Heart left ventricle (tissue), 16 donors: ENCODE measurements at places on chromosomes 16 and 17.

- no peaks in the 10 kb centered on the region for H3K4me1 ChIP-seq
- H3K27me3 ChIP-seq, result no peaks in the 10 kb centered on the region
- no peak overlapping the region for H3K4me3 ChIP-seq
- H3K36me3 ChIP-seq, result no peaks in the 10 kb centered on the region
These were observed 30.0 kb downstream of the TEKT5 start for GRCh38 chr16:10664720-10665126.

DNA sequence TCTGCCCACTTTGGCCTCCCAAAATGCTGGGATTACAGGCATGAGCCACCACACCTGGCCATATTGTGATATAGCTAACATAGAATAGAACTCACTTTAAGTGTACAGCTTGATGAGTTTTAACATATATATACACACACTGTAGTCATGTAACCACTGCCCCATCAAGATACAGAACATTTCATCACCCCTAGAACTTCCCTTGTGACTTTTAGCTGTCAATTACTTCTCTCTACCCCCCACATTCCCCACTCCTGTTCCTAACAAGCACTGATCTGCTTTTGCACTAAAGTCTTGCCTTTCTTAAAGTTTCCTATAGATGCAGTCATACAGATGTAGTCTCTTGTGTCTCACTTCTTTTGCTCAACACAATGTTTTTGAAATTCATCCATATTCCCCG, 93.1 kb downstream of the PITPNC1 start:
- H3K27me3 ChIP-seq, result no peaks in the 10 kb centered on the region
- H3K27ac ChIP-seq, result peak overlapping the region; percentile 60
- no peak overlapping the region for H3K4me3 ChIP-seq
- H3K4me1 ChIP-seq, result peaks cover 7% of the 10 kb centered on the region
- DNase-seq, result no peak
- no peaks in the 10 kb centered on the region for H3K36me3 ChIP-seq

- peak; percentile 61 for DNase-seq
- no peaks in the 10 kb centered on the region for H3K27me3 ChIP-seq
- no peak overlapping the region for H3K27ac ChIP-seq
- no peak overlapping the region for H3K4me3 ChIP-seq
These were observed 7.9 kb downstream of the ENGASE start for GRCh38 chr17:79082311-79083190.

GRCh38 chr17:81200695-81201580, 21.8 kb downstream of the CEP131 start:
- no peaks in the 10 kb centered on the region for H3K4me1 ChIP-seq
- peak; percentile 61 for DNase-seq
- H3K36me3 ChIP-seq, result no peaks in the 10 kb centered on the region

DNA sequence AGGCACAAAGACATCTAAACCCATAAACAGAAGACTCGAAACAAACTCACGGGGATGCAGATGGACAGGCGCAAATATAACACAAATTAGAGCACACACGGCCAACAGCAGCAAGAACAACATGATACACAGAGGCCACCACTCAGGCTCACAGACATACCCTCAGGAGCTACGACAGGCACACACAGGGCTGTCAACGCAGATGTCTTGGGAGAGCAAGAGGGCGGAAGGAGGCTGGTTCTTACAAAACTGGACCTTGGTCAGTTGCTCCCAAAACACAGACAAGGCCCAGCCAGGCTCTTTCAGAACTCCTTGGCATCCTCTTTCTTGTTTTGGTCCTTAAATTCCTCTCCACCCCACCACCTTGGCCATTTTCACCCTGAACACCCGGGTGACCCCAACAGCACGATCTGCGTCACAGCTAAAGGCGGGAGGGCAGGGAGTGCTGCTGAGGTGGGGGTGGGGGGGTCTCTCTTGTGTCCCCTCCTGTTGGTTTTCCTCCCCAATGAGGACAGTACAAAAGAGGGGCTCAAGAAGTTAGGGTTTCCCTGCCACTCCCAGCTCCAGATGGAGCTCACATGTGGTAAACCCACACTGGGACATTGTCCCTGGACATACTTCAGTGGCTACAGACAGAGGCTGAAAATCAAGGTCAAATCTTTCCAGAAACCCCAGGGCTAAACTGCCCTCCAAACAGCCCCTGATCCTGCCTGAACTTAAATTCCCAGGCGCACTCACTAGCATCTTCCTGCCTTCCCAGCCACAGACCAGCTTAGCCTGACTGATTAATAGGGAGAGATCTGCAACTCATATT, 221.3 kb downstream of the C16orf78 start:
- peaks cover 10% of the 10 kb centered on the region for H3K4me1 ChIP-seq
- no peaks in the 10 kb centered on the region for H3K27me3 ChIP-seq
- DNase-seq, result no peak

DNA sequence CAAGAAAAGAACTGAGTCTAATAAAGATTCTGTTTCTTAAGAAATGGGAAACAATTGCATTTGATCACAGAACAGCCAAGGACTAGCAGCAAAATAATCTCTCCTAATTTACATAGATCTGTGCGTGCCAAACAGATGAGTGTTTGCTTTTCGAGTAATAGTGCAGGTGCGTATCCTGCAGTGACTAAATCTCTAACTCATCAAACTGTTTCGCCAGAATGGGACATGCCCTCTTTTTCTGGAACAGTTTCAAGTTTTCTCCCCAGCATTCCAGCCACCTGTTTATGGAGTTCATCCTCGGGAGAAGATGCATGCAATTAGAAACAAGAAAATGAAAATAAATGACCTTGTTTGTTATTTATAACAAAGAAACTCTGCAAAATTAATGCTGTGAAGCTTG, 5.7 kb upstream of the TOX3 start:
- DNase-seq, result no peak
- H3K4me1 ChIP-seq, result no peaks in the 10 kb centered on the region
- H3K27me3 ChIP-seq, result no peaks in the 10 kb centered on the region
- no peak overlapping the region for H3K27ac ChIP-seq
- H3K36me3 ChIP-seq, result no peaks in the 10 kb centered on the region
- H3K4me3 ChIP-seq, result no peak overlapping the region

DNA sequence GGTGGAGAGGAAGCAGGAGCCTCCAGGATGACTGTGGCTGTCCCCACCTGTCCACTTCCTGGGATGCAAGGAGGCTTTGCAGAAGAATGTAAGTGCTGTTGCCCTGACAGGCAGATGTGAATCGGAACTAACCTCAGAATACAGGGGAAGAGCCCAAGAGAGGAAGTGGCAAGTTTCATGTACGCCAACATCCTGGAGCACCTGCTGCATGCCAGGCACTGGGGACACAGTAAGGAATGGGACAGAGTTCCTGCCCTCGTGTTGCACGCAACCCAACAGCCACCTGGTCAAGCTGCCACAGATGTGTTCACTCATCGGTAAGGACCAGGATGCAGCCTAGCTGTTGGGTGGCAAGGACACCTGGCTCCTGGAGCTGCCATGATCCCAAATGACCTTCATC, 98.6 kb upstream of the RPL38 start:
- H3K4me1 ChIP-seq, result no peaks in the 10 kb centered on the region
- no peak overlapping the region for H3K4me3 ChIP-seq
- H3K36me3 ChIP-seq, result no peaks in the 10 kb centered on the region

GRCh38 chr16:66247516-66248481, 118.7 kb upstream of the CDH5 start:
- peak overlapping the region; percentile 28 for H3K27ac ChIP-seq
- no peak overlapping the region for H3K4me3 ChIP-seq
- peaks cover 5% of the 10 kb centered on the region for H3K4me1 ChIP-seq
- H3K36me3 ChIP-seq, result no peaks in the 10 kb centered on the region
- no peaks in the 10 kb centered on the region for H3K27me3 ChIP-seq

- H3K27ac ChIP-seq, result no peak overlapping the region
- no peaks in the 10 kb centered on the region for H3K27me3 ChIP-seq
- DNase-seq, result no peak
- H3K36me3 ChIP-seq, result no peaks in the 10 kb centered on the region
- no peaks in the 10 kb centered on the region for H3K4me1 ChIP-seq
These were observed 75.8 kb downstream of the WSCD1 start for GRCh38 chr17:6145946-6146345.

DNA sequence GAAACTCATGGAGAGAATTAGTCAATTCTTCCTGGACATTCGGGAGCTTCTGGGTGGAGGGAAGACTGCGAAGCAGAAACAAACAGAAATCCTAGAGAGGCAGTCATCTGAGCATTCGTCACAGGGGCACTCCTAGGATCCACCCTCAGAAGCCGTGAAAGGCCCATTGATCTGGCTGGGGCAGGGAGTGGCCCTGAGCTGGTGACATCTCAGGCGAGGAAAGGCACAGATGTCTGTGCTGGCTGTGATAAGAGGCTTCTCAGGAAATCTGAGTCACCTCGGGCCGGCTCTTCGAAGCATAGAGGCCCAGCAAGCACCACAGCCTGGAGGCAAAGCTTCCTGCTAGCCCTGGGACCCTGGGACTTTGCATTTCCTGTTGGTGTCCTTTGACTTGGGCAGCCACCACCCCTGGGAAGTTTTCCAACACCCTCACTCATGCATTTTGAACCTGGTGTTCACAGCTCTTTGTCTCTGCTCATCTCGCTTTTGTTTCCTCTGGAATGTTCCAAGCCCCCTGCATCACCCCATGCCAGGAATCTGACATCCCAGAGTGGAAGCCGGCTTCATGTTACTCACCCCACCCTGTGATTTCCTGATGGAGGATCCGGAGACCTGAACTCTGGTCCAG, 23.3 kb upstream of the CDRT4 start:
- no peaks in the 10 kb centered on the region for H3K27me3 ChIP-seq
- H3K4me1 ChIP-seq, result peaks cover 16% of the 10 kb centered on the region
- H3K36me3 ChIP-seq, result no peaks in the 10 kb centered on the region
- DNase-seq, result peak; percentile 50
- peak overlapping the region; percentile 80 for H3K27ac ChIP-seq
- no peak overlapping the region for H3K4me3 ChIP-seq

DNA sequence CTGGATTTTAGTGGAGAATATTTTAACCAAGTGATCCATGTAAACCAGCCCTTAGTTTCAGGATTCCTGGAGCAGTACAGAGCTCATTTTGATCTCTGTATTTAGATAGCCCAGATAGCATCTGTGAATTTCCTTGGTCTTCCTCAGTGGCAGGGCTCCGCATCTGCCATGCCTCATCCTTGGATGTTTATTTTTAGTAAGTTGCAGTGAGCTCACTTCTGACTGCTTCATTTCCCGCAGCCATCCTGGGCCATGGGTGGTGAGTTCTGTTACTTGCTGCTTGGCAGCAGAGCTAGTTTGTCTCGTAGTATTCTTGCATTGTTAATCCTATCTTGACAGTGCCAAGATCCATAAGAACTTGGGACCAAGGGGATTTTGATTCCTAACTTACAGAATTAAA, 33.7 kb downstream of the IST1 start:
- peak overlapping the region; percentile 77 for H3K27ac ChIP-seq
- H3K4me1 ChIP-seq, result peaks cover 63% of the 10 kb centered on the region
- DNase-seq, result peak; percentile 72
- H3K36me3 ChIP-seq, result peaks cover 78% of the 10 kb centered on the region

DNA sequence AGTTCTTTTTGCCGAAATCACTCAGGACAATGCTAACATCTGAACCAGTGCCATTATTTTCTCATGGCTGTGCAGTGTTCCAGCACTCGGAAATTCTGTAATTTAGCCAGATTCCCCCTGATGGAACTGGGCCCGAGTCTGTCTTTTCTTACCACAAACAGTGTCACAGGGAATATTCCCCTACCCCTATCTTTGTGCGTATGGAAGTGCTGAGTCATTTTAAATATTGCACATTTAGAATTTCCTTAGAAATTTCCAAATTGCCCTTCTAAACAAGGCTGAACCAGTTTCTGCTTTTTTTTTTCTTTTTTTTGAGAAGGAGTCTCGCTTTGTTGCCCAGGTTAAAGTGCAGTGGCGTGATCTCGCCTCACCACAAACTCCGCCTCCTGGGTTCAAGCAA, 88.0 kb upstream of the CREBBP start:
- no peak overlapping the region for H3K27ac ChIP-seq
- H3K4me1 ChIP-seq, result peaks cover 19% of the 10 kb centered on the region
- no peak for DNase-seq
- H3K36me3 ChIP-seq, result peaks cover 15% of the 10 kb centered on the region
- no peak overlapping the region for H3K4me3 ChIP-seq

DNA sequence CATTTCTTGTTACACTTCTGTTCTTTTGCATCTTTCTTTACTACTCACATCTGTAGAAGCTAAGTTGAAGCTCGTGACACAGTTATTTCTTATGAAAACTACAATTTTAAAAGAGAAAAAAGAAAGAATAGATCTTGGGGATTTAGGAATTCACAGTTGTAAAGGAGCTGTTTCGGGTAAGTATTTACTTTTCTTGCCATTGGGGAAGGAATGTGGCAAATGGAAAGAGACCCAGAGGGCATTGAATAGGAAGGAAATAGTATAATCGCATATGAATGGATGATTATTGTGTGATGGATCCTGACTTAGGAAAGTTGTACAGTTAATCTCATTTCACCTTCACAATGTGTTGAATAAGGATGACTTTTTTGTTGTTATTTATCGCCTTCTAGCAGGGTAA, 914.1 kb upstream of the CDH8 start:
- H3K4me1 ChIP-seq, result no peaks in the 10 kb centered on the region
- no peak overlapping the region for H3K4me3 ChIP-seq
- H3K27ac ChIP-seq, result no peak overlapping the region
- H3K36me3 ChIP-seq, result no peaks in the 10 kb centered on the region
- no peaks in the 10 kb centered on the region for H3K27me3 ChIP-seq

DNA sequence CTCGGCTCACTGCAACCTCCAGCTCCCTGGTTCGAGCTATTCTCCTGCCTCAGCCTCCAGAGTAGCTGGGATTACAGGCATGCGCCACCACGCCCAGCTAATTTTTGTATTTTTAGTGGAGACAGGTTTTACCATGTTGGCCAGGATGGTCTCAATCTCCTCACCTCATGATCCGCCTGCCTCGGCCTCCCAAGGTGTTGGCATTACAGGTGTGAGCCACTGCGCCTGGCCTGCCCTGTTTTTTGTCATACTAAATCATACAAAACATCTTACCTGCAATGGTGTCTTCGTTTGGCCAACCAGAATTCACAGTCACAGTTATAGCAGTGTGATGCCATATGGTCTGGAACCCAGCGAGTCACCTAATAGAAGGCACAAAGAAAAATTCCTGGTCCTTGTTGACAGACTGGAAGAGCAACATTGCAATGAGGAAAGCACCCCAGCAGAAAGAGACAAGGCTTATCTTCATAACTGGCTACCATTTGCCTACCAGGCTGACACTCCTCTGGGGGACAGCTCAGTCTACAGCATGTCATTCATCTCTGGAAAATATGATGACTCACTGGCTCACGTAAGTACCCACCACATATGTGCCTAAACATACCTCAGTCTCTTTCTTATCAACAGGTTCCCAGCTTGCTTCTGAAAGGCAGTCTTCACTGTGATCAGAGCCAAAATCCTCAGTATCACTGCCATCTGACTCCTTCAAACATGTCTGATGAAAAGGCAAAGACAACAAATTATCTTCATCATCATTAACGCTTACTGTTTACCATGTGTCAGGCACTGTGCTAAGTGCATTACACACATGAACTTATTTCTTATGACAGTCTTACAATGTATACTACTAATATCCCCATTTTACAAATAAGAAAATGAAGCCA, 4.3 kb upstream of the HSF5 start:
- DNase-seq, result no peak
- no peak overlapping the region for H3K4me3 ChIP-seq
- H3K36me3 ChIP-seq, result peaks cover 97% of the 10 kb centered on the region

- no peaks in the 10 kb centered on the region for H3K4me1 ChIP-seq
- DNase-seq, result no peak
- H3K27ac ChIP-seq, result no peak overlapping the region
- H3K27me3 ChIP-seq, result peaks cover 40% of the 10 kb centered on the region
- no peak overlapping the region for H3K4me3 ChIP-seq
- H3K36me3 ChIP-seq, result no peaks in the 10 kb centered on the region
These were observed 327.4 kb upstream of the CCL2 start for GRCh38 chr17:33927732-33928133.

- no peaks in the 10 kb centered on the region for H3K27me3 ChIP-seq
- no peak overlapping the region for H3K4me3 ChIP-seq
- no peak overlapping the region for H3K27ac ChIP-seq
- DNase-seq, result no peak
- H3K4me1 ChIP-seq, result peaks cover 14% of the 10 kb centered on the region
These were observed 47.8 kb downstream of the OMG start for GRCh38 chr17:31248986-31249834.
